NCI-H2029 (cell line): ENCODE measurements at places on chromosomes 5 and 9.
A peak's percentile ranks its signal among the peaks of the same experiment; 100 is the strongest.

GRCh38 chr5:115507681-115508080 lies 36.9 kb downstream of the FEM1C start:
- DNase-seq, result no peak

GRCh38 chr9:114757984-114758383 lies 47.9 kb downstream of the TNFSF15 start:
- no peak for DNase-seq

GRCh38 chr9:98805506-98806272 lies 1.8 kb upstream of the GALNT12 start:
- DNase-seq, result no peak

- DNase-seq, result no peak
These were observed 496.7 kb downstream of the ENC1 start for GRCh38 chr5:74143721-74144330.

- no peak for DNase-seq
These were observed 125.1 kb upstream of the KLF9 start for GRCh38 chr9:70539526-70539925.

DNA sequence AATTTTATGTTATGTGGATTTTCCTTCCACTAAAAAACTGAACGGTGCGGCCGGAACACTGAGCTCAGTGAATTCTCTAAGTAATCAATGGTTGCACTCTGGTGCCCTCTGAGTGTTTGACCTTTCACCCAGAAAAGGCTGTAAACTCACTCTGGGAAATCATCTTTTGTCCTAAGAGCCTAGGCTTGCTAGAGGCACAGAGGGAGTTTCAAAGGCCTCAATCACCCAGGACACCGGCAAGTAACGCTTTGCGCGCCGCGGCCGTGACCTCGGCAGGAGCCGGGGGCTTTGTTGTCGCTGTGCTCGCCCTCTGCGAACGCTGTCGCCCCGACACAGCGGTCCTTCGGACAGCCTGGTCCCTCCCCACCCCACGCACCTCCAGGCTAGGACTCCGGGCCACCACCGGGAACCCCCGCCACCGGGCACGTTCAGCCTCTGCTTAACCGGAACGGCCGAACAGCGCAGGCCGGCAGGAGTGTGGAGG lies 703 bp downstream of the ISCA1 start:
- no peak for DNase-seq

DNA sequence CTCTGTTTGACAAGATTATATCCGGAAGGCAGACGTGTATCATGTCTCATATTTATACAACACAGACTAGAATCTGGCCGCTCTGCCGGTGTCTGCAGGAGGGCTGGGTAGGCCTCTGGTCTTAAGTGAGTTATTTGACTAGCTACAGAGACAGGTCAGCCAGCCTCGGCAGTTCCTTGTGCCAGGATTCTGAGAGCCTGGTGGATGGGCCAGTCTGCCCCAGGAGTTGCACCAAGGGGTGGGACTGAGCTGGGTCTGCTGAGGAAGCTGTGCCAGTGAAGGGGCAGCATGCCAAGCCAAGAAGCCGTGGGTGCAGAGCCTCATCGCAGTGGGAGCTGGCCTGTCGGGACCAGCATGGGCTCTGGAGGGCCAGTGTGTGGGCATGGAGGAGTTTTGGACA lies 7.1 kb downstream of the SNX18 start:
- no peak for DNase-seq

DNA sequence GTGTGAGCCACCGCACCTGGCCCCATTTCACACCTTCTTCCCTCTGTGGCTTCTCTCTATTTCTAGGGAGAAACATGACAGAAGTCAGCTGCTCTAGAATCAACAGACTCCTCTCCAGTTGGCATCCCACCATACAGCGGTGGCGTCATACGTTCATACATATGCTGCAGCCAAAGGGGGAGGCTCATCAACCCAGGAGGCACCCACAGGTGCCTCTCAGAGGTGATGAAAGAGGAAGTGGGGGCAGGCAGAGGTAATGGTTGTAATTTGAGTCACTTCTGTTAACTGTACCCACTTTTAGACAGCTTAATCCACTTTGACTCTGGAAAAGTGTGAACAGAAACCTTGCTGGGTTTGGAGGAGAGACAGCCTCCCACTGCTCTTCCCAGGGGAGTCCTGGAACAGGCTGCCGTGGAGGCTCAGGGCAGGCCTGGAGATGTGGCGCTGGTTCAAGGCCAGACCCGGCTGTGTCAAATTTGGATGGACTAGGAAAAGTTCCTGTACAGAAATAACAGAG lies 47.3 kb upstream of the SUB1 start:
- DNase-seq, result peak; percentile 58

GRCh38 chr5:65292196-65292595 lies 189.5 kb downstream of the ADAMTS6 start:
- no peak for DNase-seq

DNA sequence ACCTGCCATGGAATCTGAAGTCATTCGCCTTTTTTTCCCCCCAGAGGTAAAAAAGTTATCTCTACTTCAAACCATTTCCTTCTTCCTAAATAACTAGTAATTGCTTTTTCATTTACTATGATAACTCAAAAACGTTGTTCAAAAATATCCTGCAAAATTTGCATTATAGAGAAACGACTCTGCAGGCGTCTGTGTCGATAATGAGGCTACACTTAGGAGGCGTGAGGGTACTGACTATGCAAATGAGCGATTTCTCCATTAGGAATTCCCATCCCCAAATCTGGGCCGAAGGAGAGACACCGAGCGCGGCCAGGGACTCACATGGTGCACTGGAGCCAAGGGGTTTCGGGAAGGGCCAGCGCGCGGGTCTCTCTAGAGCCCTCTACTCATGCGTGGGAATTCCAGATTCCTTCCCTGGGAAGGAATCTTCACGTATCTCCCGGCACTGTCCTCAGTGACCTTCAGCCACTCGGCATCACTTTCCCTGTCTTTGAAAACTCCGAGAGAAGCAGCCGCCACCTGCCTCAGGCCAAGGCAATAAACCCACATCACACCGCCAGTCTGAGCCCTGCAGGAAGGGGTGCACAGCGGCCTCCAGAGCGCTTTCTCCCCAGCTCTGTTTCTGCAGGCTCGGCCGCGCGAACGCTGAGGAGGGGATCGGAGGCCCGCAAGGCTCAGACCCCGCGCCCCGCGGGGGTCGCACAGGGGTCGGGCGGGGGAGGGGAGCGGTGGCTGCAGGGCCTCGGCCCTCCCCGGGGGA lies 718 bp upstream of the DENND4C start:
- no peak for DNase-seq

DNA sequence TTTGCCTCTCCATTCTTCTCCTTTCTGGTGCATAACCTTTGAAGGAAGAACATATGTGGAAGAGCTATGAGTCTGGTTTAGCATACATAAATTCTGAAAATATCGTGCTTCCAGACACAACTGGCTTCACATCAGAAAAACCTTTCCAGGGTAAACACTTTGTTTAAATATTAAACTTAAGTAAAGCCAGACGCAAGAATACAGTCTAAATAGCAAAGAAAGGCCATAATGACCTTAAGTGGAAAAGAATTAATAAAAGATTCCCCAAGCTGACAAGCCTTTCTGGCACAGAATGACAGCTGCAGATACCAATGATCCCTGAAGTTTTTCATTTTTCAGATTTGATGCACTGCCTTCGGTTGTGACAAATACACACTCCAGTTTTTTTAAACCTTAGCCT lies 13.5 kb upstream of the TSSK1B start:
- DNase-seq, result no peak

DNA sequence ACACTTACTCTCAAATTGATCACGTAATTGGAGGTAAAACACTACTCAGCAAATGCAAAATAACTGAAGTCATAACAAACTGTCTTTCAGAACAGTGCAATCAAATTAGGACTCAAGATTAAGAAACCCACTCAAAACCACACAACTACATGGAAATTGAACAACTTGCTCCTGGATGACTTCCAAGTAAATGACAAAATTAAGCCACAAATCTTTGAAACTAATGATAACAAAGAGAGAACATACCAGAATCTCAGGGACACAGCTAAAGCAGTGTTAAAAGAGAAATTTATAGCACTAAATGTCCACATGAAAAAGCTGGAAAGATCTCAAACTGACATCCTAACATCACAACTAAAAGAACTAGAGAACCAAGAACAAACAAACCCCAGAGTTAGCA lies 540.5 kb upstream of the CDH18 start:
- no peak for DNase-seq

DNA sequence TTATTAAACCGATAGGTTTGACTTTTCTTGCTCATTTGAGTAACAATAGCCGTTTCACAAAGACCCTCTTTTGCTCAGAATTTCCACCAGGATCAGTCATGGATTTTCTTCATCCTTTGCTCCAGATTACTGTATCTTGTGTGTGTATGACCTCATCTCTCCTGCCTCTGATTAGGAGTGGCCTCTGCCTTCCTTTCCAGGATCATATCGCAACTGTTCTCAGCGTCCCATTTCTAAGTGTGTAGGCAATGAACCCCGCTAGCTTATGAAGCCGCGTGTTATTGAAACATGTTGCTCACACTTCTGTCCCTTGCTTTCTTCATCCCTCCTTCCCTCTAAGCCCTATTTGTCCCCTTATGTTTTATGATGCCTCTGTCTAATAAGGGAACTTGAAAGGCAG lies 169.8 kb upstream of the RPS23 start:
- no peak for DNase-seq

- no peak for DNase-seq
These were observed 30.7 kb upstream of the ERAP1 start for GRCh38 chr5:96838201-96839070.

DNA sequence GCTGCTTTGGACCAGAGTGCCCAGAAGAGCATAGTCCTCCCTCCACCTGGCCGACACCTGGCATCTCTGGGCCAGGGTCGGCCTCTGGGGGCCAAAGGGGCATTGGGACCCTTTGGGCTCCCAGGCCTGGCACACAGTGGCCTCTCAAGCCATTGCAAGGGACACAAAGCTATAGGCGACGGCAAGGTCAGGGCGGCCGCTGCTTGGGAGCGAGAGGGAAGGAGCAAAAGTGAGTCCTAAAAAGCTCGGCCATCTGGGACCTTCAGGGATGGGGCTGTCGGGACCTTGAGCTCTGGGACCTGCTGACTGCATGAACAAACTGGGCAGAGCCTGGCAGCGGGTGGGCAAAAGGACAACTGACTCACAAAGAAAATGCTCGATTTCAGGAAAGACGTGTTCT lies 13.9 kb downstream of the DBH start:
- DNase-seq, result no peak

GRCh38 chr5:121257621-121258020 lies 594.1 kb upstream of the FTMT start:
- no peak for DNase-seq

- DNase-seq, result no peak
These were observed 197.9 kb downstream of the CACNA1B start for GRCh38 chr9:138075496-138075895.

GRCh38 chr9:95025213-95026147 lies 292.0 kb downstream of the FANCC start:
- DNase-seq, result peak; percentile 82

DNA sequence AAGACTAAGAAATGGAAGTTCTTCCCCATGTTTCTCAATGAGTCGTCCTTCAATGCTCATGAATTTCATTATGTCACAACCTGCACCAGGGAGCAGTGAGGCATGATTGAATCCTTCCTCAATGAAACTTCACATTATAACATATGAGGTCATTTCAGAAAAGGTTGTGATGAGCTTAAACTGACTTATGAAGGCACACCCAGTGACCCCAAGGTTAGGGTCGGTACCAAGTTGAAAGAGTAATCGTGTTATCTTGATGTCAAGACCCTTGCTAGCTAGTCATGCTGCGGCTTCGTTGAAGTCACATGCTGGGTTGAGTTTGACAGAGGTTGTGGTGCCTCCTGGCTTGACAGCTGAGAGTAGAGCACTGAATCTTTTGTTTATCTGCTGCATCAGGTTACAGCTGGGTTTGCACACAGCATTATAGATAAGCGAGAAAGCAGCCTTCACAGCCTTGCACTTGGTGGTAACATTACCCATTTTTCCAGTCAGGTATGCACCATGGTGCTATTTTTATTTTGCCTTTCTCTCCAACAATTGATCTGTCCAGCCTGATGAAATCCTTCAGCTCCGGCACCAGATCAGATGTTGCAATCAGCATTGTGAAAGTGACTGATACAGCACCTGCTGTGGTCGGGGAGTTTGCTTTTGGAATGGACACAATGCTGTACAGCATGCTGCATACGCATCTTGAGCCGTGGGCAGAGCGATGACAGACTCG lies 133.2 kb downstream of the ERCC6L2 start:
- peak; percentile 58 for DNase-seq

GRCh38 chr9:135604437-135605237 lies 34.7 kb downstream of the GLT6D1 start:
- DNase-seq, result peak; percentile 35

GRCh38 chr5:131635684-131636572 lies 899 bp upstream of the RAPGEF6 start:
- no peak for DNase-seq

GRCh38 chr5:143362664-143363227 lies 40.7 kb downstream of the NR3C1 start:
- no peak for DNase-seq

GRCh38 chr9:15697446-15697851 lies 144.6 kb downstream of the CCDC171 start:
- DNase-seq, result no peak

- no peak for DNase-seq
These were observed 57.7 kb downstream of the FGF10 start for GRCh38 chr5:44331471-44332050.

GRCh38 chr5:143187495-143187894 lies 216.0 kb downstream of the NR3C1 start:
- DNase-seq, result no peak

DNA sequence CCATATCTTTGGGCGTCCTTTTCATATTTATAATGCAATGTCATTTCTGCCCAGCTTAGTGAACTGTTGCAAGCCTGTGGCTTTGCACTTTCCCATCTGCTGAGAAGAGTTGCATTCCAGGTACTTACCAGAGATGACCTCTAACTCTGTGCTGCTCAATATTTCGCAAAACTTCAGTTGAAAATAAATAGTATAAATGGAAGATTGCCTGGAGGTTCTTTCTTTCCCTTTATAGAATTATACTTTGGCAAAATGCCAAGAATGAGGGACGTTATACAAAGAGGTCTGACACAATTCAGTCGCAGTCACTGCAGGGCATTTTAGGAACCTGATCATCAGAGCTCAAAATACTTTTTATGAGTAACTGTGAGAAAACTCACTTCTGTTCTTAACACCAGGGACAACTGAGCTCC lies 18.9 kb upstream of the VLDLR start:
- DNase-seq, result no peak
